Stimulated activated naive B cell treated with anti-CD40 and anti-IgM and Interleukin-4, amounts not matched to agents 10 μg/mL and 1 μg/mL and 100 μg/mL, for 72 hours (primary cell): ENCODE measurements at places on chromosomes 4 and X.

DNA sequence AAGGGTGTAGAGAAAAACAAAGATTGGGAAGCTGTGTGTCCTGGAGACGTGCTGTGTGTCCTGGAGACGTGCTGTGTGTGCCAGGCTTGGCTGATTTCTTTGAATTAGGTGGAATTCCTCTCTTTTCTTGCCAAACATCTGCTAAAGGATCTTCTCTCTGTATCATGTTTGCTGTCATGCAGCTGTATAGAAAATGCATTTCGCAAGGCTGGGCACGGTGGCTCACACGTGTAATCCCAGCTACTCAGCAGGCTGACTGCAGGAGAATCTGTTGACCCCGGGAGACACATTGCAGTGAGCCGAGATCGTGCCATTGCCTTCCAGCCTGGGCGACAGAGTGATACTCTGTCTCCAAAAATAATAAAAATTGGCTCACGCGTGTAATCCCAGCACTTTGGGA is 187.0 kb downstream of the CRLF2 start:
- H3K36me3 ChIP-seq, result no peaks in the 10 kb centered on the region
- no peak overlapping the region for H3K27ac ChIP-seq
- no peaks in the 10 kb centered on the region for H3K27me3 ChIP-seq
- DNase-seq, result no peak
- H3K4me3 ChIP-seq, result no peak overlapping the region
- H3K4me1 ChIP-seq, result peaks cover 14% of the 10 kb centered on the region

DNA sequence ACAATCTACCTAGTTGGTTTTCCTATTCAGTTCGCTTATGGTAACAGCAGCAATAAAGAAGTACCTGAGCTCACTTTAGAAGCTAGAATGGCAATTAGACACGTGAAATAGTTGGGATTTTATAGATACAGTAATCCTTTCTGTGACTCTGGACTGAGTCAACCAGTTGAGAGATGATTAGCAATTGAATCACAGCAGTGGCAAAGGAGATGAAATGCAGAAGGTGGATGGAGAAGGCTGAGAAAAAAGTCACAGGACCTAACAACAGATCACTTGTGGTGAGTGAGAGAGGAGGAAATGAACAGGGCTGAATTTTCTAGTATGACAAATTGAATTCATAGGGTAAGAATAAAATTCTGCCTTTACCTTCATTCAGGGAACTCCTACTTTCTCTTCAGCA is 197.1 kb upstream of the MAGEB18 start:
- no peaks in the 10 kb centered on the region for H3K27me3 ChIP-seq
- H3K36me3 ChIP-seq, result no peaks in the 10 kb centered on the region
- H3K4me3 ChIP-seq, result no peak overlapping the region
- no peak for DNase-seq
- H3K4me1 ChIP-seq, result no peaks in the 10 kb centered on the region

- peaks cover 38% of the 10 kb centered on the region for H3K4me1 ChIP-seq
- peaks cover 12% of the 10 kb centered on the region for H3K36me3 ChIP-seq
- peak overlapping the region; percentile 80 for H3K4me3 ChIP-seq
- no peaks in the 10 kb centered on the region for H3K27me3 ChIP-seq
Observed at GRCh38 chrX:37787423-37787869, 7.6 kb downstream of the CYBB start.

- no peaks in the 10 kb centered on the region for H3K36me3 ChIP-seq
- H3K27me3 ChIP-seq, result peaks cover 14% of the 10 kb centered on the region
- H3K4me3 ChIP-seq, result peak overlapping the region; percentile 77
- no peak for DNase-seq
- peak overlapping the region; percentile 76 for H3K27ac ChIP-seq
Observed at GRCh38 chrX:154751669-154752271, 893 bp upstream of the GAB3 start.
